T-helper 17 cell (primary cell): ENCODE measurements at places on chromosomes 2 and 18.

DNA sequence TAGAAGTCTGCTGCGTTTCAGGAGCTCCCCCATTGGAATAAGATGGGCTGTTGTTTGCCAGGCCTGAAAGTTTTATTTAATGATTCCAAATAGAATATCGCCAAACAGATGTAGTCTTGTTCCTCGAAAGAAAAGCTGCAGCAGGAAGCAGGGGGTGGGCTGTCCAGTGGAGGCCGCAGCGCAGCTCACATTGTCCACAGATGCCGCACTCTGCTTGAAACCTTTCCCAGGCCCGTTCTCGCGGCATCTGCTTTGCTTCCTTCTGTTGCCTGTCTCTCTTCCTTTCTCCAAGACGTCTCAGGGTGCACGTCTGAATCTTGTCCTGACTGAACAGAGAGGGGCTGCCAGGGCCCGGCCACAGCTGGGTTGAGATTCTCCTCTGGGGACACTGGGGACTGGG, 12.4 kb upstream of the IGFBP2 start:
- DNase-seq: no peak

DNA sequence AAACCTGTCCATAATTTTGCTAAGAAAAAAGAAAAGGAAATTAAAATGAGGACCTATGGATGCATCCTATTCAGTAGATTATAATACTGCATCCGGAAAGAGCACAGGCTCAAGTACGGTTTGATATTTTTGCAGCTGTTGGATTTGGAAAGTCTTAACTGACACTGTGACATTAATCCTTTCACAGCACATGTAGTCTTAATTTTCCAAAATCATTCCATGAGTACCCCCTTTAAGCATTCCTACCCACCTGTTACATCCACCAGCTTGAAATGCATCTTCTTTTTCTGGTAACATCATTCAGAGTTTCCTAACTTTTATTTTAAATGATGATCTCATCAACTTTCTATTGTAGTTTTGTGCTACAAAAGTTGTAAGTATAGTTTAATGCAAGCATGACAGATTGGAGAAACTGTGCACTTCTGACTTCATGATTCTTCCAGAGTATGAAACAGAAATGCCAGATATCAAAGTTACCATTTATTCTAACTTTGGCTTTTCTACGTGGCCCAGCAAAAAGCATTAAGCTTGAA, 113.5 kb downstream of the ESCO1 start:
- DNase-seq: no peak

- DNase-seq: no peak
Measured at GRCh38 chr2:219638217-219638947, 11.0 kb downstream of the SLC4A3 start.

- DNase-seq: no peak
Measured at GRCh38 chr2:218312267-218312756, 20.0 kb upstream of the TMBIM1 start.

- DNase-seq: no peak
Measured at GRCh38 chr2:11562476-11562875, 28.6 kb downstream of the GREB1 start.

GRCh38 chr18:30987467-30988241, 54.9 kb downstream of the DSC3 start:
- DNase-seq: no peak

DNA sequence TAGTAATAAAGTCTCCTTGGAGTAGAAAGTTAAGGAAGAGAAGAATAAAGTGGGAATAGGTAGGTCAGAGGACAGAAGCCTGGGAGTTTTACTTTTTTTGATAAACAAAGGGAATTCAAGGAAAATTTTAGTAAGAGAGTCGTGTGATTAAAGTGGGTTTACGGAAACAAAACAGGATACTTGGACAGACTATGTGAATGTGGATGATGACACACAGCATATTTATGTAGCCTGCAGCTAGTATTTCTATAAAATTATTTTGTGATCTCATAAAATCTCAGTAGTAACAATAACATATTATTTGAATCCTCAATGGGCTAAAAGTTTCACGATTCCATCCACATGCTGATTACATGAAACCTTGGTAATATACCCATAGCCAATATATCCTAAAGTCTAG, 450.7 kb upstream of the PIK3C3 start:
- no peak for DNase-seq

DNA sequence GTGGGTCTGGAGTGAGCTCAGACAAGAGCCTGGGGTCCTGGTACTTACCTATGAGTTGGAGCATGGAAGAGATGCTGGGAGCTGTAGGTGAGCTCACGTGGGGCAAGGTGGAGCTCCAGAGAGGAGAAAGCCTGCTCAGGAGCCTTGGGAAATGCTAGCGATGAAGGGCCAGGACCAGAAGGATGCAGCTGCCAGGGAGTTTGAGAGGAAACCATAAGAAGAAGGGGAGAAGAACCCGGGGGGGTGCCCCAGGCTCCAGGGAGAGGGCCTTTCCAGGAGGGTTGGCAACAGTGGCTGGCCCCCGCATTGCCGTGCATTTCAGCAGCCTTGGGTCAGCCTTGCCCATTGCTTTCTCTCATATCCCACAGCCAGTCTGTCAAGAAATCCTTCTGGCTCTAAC, 268.7 kb downstream of the GLI2 start:
- DNase-seq: no peak

DNA sequence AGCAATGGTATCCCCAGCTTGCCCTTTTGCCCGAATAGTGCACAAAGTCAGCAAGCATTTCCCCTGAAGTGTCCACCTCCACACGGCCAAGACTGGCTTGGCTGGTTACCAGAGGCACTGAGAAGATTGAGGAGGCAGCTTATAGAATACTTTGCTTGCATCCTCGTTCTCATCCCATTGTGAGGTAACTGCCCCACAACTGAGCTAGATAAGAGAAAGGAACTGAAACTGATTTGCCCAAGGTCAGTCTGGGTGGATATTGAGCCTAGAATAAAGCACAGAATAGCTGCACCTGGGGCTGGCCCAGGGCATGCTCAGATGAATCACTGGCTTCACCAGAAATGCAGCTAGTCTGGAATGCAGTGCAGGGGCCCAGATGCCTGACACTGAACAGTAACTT, 32.7 kb upstream of the MAP4K3 start:
- DNase-seq: no peak

DNA sequence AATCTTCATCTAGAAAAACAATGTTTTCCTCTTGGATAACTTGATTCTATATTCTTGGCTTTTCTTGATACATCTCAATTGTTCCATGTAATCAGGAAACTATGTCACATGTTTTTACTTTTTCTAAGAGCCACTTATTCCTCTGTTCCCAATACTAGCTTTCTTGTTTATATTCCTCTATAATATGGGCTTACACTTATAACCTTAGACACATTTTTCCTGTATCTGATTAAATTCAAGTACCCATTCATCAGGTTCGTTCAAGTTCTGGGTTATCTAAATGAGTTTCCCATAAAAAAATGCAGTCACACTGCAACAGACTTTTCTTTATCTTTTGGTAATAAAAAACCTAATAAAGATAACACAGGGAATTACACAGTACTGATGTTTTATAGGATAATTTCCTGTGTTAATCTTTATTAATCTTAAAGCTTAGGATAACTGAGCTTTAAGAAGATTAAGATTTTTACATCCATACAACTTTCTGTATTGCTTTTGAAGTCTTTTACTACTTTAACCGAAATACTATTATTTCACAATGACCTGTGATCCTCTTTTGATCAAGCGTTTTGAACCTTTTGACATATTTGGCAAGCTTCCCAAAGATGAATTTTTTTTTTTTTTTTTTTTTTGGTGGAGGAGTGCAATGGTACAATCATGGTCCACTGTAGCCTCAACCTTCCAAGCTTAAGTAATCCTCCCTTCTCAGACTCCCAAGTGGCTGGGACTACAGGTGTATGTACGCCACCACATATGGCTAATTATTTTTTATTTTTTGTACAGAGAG, 44.3 kb upstream of the C2orf66 start:
- DNase-seq: no peak
